ENCODE measurements at places on chromosomes 3 and 15.

GRCh38 chr3:127324913-127325628 is 37.2 kb upstream of the PRR20G start:
- DNase-seq = no peak

DNA sequence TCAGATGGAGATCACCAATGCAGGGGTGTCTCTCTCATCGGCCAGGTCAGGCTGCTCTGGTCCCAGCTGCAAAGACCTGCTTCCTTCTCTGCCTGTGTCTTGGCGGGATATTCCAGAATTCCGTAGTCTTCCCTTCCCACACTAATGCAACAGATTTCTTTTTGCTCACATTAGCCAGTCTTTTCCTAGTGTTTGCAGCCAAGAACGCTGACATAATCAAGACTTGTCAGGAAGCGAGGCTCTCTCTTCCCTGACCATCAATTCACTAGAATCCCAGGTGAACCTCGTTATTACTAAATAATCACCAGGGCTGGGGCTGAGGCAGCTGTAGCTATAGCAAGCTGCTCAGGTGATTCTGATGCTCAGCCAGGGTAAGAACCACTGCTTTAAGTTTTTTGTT is 43.2 kb upstream of the ACKR4 start:
- DNase-seq = no peak

GRCh38 chr3:33798113-33798417 is 365 bp upstream of the PDCD6IP start:
- DNase-seq = no peak

DNA sequence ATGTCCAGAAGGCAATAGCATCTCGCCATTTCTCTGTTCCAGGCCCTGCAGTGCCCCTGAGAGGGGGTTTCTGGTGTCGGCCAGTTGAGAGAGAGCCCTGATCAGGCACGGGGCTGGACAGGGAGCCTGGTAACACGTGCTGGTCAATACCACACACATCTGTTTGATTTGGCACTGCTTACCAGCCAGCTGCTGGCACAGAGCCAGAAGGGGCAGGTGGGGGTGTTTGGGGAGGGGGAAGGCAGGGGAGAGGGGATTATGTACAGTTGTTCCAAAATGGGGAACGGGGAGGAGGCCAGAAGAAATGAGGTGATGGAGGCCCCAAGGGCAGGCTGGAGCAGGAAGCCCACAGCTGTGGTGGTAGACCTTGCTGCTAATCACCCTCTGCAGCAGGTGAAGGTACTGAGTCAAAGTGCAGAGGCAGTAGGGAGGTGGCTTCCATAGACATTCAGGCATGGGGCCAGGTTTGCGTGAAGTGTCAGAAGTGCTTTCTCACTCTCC is 153.5 kb upstream of the LPP start:
- no peak for DNase-seq

- DNase-seq = no peak
Measured at GRCh38 chr3:177578488-177578887, 381.2 kb upstream of the TBL1XR1 start.

GRCh38 chr3:134710313-134710680 is 59.5 kb upstream of the KY start:
- no peak for DNase-seq

DNA sequence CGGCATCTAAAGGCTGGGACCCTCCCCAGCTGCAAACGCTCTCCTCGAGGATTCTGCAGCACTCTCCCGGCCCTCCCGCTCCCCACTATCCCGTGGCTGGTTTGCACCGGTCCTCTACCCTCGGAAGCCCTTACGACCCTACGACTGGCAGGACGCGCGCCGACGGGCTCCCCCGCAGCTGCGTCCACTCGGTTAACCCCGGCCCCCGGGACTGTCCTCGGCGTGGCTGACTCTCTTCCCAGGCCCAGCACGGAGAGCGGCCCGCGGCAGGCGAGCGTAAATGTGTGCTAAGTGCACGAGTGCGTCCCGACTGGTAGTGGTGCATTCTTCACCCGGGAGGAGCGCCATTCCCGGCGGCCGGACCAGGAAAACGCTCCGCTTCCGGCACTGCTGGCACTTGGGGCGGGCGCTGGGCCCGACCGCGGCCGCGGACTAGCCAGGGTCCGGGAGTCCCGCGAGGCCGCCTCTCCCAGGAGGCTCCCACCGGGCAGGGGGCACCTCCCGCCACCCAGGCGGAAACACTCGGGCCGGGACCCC is 508 bp downstream of the GORASP1 start:
- peak; percentile 86 for DNase-seq

GRCh38 chr15:89211678-89212170 is 9.7 kb downstream of the RLBP1 start:
- no peak for DNase-seq

DNA sequence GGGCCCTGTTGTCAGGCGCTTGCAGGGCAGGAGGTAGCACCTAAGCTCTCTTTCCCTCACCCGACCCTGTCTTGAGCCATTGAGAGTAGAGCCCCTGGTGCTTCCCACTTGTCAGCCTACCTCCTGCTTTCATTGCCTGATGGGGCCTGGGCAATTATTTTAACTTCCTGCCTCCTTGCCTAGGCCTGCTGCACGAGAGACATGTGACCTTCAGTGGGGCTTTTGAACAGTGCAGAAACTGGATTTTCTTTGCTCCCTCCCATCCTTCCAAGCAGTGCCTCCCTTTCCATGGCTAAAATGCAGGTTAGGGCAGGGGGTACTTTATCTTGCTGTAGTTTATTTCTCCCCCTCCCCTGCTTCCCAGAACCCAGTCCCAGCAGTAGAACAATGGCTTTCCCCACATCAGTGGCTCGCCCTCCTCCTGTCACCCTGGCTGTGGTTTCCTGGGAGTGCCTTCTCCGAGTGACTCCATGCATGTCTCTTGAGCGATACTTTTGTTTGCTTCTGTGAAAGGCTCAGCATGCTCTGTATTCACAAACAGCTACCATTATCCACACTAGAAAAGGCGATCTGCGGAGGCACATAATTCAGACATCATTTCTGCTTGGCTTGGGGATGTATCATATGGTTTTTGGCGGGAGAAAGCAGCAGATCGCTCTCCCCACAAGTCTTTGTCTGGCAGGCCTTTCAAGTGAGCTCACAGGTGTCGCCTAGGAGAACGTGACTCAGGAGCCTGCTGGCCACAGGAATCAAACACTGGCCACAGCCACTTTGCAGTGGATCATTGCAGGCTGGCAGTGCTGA is 24.1 kb downstream of the PDIA5 start:
- DNase-seq = no peak

DNA sequence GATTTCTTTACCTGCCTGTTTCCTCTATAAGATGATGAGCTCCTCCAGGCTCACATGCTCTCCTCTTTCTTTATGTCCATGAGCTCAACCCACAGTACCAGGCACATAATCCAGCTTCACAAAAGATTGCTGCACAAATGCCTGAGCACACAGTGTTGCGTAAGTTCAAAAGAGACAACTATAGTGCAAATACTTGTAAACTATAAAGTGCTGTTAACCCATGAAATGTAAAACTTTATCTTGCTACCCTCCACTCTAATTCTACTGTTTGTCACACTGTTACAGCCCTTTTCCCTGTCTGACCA is 101.0 kb upstream of the LPP start:
- no peak for DNase-seq

GRCh38 chr3:42906070-42906847 is at the start of gene ZNF662:
Gene ZNF662 (plus strand): TSS chr3:42906142. CDS start chr3:42908115, 1,973 bp downstream.
- DNase-seq = no peak

GRCh38 chr3:170024581-170024980 is 13.2 kb upstream of the GPR160 start:
- no peak for DNase-seq

DNA sequence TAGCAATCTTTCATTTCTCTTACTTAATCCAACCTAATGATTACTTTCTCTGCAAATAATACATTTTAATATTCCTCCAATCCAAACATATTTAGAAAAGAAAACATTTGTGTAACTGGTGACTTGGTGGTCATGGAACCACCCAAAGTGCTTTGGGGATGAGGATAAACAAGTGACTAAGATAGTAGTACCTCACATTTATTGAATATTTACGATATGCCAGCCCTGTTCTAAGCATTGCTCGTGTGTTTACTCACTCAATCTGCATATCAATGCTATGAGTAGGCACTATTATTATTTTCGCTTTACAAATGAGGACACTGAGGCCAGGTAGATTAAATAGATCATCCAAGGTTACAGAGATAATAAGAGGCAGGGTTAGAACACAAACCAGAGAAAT is 189.5 kb downstream of the SHOX2 start:
- no peak for DNase-seq

GRCh38 chr3:136617198-136617597 is 135.0 kb downstream of the STAG1 start:
- no peak for DNase-seq

GRCh38 chr3:134074790-134075567 is 45.3 kb upstream of the SLCO2A1 start:
- DNase-seq = peak; percentile 77

- no peak for DNase-seq
Measured at GRCh38 chr3:9951962-9952805, at the start of gene PRRT3. Gene PRRT3 (minus strand): TSS chr3:9952408. CDS start chr3:9950115, 2,293 bp downstream.

- no peak for DNase-seq
Measured at GRCh38 chr15:94352636-94353487, 121.5 kb downstream of the MCTP2 start.

DNA sequence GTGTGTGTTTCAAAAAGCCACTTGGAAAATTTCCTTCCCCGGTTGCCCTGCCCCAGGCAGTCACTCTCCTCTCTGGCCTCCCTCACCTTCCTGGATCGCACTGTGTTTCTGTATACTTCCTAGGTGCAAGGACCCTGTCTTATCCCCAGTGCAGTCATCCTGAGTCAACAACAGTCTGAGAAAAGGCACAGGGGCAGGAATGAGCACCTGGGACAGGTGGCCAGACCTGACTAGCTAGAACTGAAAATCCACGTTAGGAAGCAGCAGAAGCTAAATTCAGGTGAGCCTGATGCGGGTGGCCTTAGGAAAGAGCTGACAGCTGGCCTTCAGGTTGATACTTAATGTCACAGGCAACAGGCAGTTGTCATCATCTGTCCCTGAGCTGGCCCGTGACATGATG is 62.9 kb upstream of the VGLL4 start:
- peak; percentile 38 for DNase-seq

DNA sequence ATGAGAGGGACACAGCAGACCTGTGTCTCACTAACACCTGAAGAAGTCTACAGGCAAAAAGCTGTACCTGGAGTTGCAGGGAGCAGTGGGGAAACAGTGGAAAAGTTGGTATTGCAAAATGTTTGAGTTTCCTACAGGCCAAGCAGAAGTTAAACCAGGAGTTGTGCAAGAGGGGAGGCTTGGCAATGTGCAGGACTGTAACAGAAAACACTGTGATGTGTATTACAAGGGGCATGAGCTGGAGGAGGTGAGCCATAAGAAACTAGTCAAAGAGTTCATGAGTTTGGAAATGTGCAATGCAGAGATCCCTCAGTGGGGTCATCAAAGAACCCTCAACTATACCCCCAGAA is 47.1 kb upstream of the SERPINI2 start:
- no peak for DNase-seq

GRCh38 chr15:19943515-19943914 is 598.1 kb downstream of the GOLGA6L6 start:
- DNase-seq = no peak

DNA sequence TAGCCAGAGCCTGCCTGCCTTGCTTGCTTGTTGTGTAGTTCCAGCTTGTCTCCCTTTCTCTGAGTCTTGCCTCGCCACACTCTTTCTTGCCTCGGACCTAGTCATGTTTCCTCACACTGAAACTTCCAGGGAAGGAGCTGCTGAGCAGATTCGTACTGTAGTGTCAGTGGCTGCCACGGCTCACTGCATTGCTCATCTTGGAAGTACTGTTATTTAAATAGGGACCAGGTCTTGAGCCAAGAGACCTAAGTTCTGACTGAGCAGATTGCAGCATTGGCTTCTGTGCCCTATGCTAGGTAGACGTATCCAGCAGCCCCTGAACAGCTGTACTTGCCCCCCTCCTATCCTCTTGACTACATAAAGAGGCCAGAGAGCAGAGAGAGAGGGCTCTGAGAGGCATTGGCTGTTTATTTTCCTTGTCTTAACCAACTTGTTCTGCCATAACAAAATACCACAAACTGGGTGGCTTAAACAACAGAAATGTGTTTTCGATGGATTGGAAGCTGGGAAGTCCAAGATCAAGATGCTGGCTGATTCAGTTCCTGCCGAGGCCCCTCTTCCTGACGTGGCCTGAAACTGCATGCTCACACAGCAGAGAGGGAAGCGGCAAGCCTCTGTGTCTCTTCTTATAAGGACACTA is 5.8 kb upstream of the RARRES1 start:
- DNase-seq = peak; percentile 11

DNA sequence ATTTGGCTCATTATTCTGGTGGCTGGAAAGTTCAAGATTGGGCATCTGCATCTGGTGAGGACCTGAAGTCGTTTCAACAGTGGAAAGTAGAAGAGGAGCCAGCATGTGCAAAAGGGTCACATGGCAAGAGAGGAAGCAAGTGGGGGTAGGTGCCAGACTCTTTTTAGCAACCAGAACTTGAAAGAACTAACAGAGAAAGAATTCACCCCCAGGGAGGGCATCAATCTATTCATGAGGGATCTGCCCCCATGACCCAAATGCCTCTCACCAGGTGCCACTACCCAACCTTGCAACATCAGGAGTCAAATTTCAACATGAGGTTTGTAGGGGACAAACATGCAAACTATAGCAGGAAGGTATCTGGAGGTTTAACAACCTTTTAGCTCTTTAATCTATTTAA is 10.3 kb upstream of the RYK start:
- DNase-seq = no peak

DNA sequence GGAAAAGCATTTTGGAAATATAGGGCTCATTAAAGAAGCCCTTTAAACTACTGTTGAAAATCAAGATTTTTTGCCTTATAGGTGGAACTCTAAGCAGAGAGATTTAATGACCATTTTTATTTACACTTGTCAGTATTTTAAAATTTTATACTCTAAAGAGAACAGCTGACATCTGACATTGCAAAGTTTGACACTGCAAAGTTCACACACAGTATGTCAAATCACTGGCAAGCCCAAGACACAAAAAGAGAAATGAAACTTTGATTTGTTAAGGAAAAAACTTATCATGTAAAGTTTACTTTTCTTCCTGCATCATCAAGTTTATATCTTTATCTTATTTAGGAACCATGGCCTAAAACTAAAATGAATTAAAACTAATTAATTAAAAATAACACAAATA is 40.2 kb downstream of the DPH6 start:
- DNase-seq = no peak

- no peak for DNase-seq
Measured at GRCh38 chr15:61444585-61444984, 215.5 kb upstream of the RORA start.

DNA sequence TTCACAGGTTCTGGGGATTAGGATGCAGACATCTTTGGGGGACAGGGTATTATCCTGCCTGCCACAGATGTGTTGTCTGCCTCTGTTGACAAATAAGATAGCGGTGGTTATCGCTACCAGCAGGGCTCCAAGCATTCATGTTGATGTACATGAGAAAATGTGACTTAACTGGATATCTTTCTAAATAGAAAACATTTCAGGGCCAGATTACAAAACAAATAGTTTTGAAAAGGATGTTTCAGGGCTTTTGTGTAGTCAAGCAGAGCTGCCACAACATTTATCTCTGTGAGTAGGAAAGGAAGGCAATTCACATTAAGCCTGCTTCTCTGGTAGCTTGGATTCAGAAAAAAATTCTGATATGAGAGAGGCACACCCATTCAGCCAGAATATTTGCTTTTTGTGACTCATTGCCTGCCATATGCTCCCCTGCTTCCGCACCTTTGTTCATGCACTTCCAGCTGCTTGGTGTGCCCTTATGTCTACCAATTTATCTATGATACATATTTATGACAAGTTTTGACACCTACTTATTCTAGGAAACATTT is 22.8 kb downstream of the PLS1 start:
- DNase-seq = no peak

- DNase-seq = no peak
Measured at GRCh38 chr3:167575000-167575600, 78.6 kb downstream of the WDR49 start.

All from osteocyte (in vitro differentiated cells).